ENCODE measurements at places on chromosomes 3 and 15.
A peak's percentile ranks its signal among the peaks of the same experiment; 100 is the strongest.

- DNase-seq = no peak
These were observed 86.6 kb downstream of the FMN1 start for GRCh38 chr15:33107950-33108349.

GRCh38 chr3:79497447-79498111, 270.2 kb downstream of the ROBO1 start:
- no peak for DNase-seq

- no peak for DNase-seq
These were observed 49.8 kb upstream of the PXYLP1 start for GRCh38 chr3:141181819-141182218.

DNA sequence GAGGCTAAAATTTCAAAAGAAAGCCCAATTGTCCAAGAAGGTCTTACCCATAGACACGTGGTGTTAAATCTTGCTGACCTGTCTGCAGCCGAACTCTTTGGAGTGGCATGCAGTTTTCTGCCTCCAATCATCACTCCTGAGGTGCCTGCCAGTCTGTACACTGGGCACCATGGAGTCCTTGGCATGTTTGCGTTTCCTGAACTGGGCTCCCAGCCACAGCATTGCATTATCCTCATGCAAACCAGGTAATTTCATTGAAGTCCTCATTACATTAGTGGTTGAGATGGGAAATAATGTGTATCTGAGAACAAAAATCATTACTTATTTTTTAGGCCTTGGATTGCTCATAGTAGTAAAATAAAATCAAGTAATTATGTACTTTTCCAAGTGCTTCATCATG, 152.3 kb downstream of the AKAP13 start:
- DNase-seq = no peak

GRCh38 chr3:160472344-160472743, 22.8 kb upstream of the TRIM59 start:
- DNase-seq = no peak

GRCh38 chr3:18098960-18099587, 326.1 kb downstream of the SATB1 start:
- DNase-seq = peak; percentile 4

- no peak for DNase-seq
These were observed 80.6 kb downstream of the GTF2E1 start for GRCh38 chr3:120823156-120823555.

DNA sequence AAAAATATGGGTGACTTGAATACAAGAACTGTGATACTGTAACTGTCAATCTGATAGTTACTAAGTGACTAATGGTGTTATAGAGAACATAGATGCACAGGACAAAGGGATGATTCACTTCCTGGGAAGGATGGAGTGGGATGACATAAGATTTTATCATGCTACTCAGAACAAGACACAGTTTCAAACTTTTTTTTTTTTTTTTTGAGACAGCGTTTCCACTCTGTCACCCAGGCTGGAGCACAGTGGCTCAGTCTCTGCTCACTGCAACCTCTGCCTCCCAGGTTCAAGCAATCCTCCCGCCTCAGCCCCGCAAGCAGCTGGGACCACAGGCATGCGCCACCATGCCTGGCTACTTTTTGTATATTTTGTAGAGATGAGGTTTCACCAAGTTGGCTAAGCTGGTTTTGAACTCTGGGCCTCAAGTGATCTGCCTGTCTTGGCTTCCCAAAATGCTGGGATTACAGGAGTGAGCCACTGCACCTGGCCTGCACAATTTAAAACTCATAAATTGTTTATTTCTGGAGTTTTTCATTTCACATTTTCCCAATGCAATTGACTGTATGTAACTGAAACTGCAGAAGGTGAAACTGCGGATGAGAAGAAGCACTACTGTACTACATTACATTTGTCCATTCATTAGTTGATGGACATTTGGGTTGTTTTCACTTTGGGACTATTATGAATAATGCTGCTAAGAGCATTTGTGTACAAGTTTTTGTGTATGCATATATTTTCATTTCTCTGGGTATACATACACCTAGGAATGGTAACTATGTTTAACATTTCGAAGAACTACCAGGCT, 40.6 kb downstream of the ADIPOQ start:
- DNase-seq = no peak

DNA sequence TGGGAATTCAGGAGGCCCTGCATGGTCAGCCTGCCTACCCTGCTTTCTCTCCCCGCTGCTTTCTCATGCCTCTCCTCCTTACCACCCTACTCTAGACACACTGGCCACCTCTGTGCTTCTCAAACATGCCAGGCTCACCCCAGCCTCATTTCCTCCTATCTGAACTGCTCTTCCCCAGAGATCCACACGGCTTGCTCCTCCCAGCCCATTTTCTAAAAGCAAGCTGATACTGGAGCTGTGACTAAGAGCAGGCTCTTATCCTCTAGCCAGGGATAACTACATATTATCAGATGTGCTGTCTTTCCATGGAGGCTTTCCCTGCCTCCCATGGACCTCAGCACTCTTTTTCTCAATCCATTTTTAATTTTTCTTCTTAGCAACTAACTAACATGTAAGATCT, 85.9 kb downstream of the BOC start:
- DNase-seq = peak; percentile 31

DNA sequence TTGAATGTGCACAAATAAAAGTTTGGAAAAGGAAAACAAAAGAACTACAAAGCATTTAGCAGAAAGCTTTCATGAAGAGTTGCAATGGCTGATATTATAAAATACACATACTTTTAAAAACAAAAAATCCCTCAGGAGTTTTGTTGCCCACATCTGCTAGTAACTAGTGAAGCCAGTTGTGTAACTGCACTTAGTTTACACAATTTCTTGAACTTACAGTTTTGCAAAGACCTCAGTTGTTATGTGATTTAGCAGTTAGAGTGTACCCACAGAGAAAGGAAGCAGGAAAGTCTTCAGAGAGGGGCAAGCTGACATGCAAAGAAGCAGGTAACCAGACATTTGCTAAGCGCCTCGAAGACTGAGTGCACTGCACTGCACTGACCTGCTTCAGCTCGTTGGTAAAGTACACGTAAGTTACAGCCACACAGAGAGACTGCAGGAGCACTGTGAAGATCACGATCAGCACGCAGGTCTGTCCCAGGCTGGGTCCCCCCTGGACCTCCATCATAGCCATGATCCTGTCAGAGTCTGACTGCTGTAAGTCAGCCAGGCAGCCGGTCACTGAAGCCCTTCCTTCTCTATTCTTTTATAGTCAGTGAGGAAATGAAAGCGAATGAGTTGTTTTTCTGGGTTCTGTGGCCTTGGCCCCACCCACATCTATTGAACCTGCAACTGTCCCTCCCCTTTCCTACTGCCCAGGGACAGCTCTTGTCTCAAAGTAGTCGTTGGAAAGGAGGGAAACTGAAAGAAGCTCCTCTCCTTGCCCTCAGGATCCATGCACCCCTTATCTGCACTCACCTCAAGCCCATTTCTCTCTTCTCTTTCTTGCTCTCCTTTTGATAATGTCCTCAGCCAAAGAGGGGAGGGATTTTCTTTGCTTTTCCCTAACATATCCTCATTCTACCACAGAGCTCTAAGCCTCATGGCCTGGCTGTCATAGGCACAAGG, at the start of gene TNFSF10:
TNFSF10 (minus strand) TSS at position 560 of the 948 bp plus-strand sequence; CDS start at position 514, 46 bp downstream.
- peak; percentile 48 for DNase-seq

- DNase-seq = no peak
These were observed 32.7 kb downstream of the SLCO2A1 start for GRCh38 chr3:133996996-133997395.

DNA sequence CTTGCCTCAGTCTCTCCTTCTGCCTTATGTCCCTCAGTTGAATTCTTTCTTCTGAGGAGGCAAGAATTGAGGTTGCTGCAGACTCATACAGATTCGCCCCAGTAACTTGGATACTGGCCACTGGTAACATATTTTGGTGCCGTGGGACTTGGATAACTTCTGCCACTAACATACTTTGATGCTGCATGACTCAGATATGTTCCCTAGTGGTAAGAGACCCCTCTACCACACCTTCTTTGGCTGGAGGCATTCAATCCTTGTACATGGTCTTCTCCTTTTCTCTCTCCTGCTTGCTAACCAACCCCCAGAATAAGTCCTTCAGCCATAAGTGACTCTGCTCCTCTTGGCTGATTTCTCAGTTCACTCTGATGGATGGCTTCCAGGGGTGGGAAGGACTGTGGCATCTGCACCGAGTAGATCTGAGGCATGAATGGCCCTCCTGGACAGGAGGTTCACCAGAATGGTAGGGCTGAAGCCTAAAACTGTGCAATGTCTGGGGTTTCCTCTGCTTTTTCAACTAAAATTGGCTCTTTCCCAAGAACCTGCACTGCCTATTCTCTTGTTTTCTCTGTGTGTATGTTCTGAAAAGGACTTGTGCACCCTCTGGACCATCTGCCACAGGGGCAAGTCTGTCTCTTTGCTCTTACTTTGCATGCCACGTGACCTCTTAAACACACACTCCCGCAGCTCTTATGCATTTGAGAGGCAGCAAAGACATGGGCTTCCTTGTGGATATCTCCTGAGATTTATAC, 55.5 kb upstream of the FSTL1 start:
- peak; percentile 3 for DNase-seq

GRCh38 chr3:61081554-61081953, 169.7 kb downstream of the FHIT start:
- no peak for DNase-seq

DNA sequence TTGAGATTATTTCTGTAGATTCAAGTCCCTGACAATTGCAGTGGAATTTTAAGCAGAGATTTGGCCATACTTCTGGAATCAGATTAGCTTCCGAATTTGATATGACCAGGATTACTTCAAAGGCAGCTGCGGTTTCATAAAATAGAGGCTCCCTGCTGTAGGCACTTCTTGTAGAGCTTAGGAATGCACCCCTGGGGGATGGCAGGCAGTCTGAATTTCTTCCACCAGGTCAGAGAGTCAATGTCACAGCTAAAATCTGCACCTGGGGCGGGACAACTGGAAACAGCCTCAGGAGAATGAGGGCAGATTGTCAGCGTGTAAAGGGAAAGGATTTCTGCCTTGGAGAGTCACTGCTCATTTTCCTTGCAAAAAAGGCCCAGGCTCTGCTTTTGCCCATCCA, 182.6 kb downstream of the ARRDC4 start:
- DNase-seq = peak; percentile 17

GRCh38 chr15:101183226-101183930, 68.5 kb downstream of the CHSY1 start:
- DNase-seq = peak; percentile 36

GRCh38 chr3:157156837-157157635, 2.9 kb downstream of the CCNL1 start:
- no peak for DNase-seq

DNA sequence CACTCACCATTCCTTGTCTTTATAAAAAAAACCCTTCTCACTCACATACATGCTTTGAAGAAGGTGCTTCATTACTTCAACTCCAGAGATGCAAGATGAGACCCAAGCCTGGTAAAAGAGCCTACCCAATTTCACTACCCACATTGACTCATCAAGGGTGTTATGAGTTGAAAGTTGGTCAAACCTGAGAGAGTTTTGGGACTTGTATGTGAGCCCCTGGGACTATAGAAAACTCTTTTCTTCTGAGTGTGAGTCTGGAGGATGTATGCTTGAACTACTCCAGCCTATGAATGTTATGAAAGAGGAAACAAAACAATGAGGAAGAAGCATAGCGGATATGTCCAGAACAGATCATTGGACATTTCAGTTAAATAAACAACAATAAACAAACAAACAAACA, 106.5 kb upstream of the SATB1 start:
- no peak for DNase-seq

GRCh38 chr15:59918994-59919951, 84.8 kb upstream of the FOXB1 start:
- peak; percentile 8 for DNase-seq

Measured in umbilical cord (tissue), 2 donors.